ENCODE measurements at places on chromosomes 7 and 10.

DNA sequence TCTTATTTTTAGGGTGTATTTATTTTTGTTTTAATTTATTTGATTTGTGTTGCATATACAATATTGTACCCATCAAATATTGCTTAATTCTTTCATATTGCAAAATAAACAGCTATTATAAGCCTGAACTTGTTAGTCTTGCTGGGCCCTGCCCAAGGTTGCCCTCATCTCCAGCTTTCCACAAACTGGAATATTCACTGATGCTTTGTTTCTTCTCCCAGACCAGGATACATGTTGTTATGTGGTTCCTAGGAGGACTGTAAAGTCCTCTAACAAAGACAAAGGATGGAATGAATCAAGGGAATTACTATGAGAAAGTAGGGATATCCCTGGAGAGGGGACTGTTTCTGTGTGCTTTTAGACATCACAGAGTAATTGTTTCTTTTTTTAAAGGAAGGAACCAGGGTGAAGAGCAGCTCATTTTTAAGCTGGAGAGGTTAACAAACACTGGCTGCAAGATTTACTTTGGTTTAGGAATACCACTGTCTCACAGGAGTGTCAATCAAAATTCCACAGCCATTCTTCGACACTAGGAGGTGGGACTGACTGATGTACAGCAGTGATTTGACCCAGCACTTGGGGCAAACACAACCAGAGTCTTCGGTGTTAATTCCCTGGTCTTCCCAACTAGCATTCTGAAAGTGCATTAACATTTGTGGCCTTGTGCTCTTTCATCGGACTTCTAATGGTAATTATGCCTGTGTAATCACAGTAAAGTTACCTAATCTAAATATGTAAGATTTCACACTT is 14.8 kb upstream of the CD36 start:
- no peak for DNase-seq

DNA sequence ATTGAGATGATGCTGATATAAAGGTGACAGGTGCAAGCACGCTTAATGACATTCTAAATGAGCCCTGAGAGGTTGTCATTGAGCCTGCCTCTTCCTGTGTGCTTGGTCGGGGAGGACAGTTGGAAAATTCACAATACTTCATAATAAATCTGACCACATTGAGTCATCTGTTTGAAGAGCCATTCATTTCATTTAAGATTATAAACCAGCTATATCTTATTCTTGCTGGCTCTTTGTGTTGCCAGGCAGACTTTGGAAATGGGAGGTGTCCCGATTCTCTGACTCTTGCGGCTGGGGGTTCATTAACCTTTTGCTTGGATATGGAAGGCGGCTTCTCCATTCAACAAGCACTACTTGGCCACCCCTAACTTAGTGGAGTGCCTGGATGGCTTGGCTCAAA is 198.2 kb downstream of the FANK1 start:
- no peak for DNase-seq

DNA sequence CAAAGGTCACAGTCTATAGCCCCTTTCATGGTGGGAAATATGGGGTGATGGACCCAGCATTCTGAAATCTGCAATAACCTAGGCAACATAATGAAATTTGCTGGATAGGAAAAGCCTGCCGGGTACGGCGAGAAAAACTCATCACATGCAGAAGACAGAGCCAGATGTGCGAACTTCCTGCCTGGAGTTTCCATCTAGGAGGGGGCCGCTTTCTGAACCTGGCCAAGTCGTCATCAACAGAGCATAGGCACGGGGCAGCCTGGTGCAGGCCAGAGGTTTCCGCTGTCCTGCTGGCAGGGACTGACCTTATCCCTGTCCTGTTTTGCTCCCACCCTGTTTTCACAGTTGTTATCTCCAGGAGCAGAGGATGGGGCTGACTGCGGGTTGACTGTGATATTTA is 27.4 kb downstream of the CCDC3 start:
- no peak for DNase-seq

- no peak for DNase-seq
Measured at GRCh38 chr10:22976534-22976933, 48.7 kb downstream of the ARMC3 start.

GRCh38 chr10:74000892-74001669 is 3.2 kb downstream of the VCL start:
- no peak for DNase-seq

DNA sequence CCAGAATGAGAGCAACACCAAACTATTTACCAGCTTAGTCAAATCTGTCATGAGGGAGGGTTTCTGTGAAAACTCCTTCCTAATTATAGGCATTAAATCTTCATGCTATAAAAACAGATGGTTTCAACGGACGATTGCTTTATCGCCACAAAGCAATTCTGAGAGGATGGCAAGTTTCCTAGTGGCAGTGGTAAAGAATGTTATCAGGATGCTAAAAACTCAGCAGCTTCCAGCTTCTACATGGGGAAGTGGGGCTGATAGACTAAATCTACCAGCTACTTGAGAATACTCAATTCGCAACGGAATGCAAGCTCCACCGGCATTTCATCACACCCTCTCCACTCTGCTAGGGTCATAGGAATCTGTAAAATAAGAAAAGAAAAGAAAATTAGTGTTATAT is 41.8 kb downstream of the JCAD start:
- no peak for DNase-seq

- no peak for DNase-seq
Measured at GRCh38 chr10:69097729-69098128, 9.8 kb downstream of the SRGN start.

GRCh38 chr7:37511915-37512314 is 63.3 kb upstream of the ELMO1 start:
- DNase-seq = no peak

- DNase-seq = no peak
Measured at GRCh38 chr7:134630893-134631292, 15.8 kb upstream of the BPGM start.

DNA sequence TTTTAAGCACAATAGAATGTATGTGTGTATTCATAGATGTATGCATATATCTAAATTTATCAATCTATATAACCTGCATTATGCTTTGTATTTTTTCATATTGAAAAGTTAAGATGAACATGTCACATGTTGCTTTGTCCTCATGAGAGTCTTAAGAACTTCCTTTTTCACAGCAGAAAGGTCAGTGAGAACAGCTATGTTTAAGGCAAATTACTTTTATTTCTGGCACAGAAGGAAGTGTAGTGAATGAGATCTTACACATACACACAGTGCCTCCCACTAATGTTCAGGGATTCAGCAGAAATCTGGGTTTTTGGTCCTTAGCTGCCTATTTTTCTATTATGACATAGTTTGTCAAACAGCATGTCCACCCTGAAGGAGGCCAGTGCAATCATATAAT is 134.8 kb downstream of the TMEM26 start:
- no peak for DNase-seq

- DNase-seq = no peak
Measured at GRCh38 chr10:87836098-87836497, 18.1 kb upstream of the ATAD1 start.

DNA sequence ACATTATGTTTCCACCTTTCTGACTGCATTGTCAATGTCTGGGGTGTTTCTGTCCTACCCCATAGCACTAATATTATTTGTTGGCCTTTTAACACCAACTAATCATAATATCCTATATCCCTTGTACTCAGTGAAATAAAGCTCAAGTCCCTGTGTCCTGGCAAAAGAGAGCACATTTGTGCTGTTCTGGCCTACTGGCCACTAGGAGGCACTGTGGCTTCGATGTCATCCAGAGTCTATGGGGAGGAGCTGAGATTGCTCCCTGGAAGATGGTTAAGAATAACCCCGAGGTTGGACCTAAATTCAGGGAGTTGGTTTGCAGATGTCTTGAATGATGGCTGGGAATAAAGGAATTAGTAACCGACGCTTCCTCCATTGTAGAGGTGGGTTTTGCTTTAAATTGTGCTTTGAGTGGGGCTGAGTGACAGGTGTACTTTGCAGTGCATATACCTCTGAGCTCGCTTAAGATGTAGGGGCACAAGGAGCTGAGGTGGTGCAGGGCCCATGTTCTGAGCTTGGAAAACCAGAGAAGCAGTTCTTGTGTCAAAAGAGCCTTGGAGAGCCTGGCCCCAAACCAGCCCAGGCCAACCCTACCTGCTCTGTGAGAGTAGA is 191.2 kb upstream of the PRSS1 start:
- DNase-seq = peak; percentile 47

DNA sequence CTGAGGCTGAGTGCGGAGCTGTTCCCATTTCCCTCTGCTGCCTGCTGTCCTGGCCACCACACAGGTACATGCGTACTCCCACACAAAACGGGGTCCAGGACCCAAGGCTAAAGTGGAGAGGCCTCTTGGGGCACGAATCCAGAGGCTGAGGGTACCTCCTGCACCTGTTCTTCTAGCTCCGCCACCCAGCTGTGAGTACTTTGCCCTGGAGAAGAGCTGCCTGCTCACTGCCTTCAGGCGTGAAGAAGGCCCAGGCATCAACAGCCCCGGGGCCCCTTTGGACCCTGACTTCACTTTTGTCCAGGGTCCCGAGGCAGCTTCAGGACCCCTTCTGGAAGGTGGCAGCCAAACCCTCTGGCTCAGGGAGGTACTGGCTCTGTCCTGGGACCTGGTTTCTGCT is 88.6 kb downstream of the HIF1AN start:
- no peak for DNase-seq

DNA sequence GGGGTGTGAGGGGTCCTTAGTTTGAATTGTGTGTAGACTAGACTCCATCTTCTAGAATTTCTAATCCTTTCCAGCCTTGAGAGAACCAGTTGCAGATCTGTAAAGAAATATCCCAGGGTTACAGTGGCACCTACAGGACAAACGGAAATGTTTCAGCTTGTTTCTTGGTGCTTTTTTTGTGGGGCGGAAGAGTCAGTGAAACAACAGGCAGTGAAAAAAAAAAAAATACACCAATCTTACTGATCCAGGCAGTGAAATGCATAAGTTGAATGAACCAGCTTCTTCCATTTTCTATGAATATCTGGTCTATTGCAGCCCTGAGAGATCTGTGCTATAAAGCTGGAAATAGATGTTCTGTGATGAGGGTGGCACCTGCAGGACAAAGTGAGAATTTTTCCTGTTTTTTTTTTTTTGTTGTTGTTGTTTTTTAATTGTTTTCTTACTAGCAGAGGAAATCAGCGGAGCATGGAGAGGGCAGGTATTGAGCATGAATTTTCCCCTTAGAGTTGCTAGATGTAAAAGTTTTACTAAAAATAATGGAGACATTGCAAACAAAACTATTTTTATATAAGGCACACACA is 81.9 kb upstream of the DYNC1I1 start:
- peak; percentile 29 for DNase-seq

- DNase-seq = no peak
Measured at GRCh38 chr10:133226251-133226808, 3.7 kb upstream of the UTF1 start.

GRCh38 chr7:67738958-67739357 is 742.3 kb downstream of the TYW1 start:
- no peak for DNase-seq

- DNase-seq = no peak
Measured at GRCh38 chr10:70255329-70256299, 22.4 kb upstream of the PPA1 start.

- no peak for DNase-seq
Measured at GRCh38 chr10:14356921-14357320, 26.2 kb upstream of the FRMD4A start.

- DNase-seq = no peak
Measured at GRCh38 chr10:52571516-52572182, 200.9 kb downstream of the MBL2 start.

DNA sequence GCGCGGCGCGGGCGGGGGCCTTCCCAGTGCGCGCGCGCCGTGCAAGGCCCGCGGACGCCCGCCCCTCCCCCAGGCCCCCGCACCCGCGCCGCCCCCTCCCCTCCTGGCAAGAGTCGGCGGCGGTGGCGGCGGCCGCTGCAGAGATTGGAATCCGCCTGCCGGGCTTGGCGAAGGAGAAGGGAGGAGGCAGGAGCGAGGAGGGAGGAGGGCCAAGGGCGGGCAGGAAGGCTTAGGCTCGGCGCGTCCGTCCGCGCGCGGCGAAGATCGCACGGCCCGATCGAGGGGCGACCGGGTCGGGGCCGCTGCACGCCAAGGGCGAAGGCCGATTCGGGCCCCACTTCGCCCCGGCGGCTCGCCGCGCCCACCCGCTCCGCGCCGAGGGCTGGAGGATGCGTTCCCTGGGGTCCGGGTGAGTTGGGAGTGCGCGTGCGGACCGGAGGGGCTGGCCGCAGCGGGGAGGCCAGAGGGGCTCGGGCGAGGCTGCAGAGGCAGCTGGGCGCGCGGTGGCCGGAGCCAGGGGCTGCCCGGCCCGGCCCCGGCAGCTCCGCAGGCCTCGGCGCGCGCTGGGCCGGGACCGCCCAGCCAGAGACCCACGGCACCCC is at the start of gene BMPR1A:
Gene BMPR1A (plus strand): TSS at position 109 of the 602 bp plus-strand sequence. CDS start 119,400 bp downstream, outside the sequence.
- peak; percentile 76 for DNase-seq

DNA sequence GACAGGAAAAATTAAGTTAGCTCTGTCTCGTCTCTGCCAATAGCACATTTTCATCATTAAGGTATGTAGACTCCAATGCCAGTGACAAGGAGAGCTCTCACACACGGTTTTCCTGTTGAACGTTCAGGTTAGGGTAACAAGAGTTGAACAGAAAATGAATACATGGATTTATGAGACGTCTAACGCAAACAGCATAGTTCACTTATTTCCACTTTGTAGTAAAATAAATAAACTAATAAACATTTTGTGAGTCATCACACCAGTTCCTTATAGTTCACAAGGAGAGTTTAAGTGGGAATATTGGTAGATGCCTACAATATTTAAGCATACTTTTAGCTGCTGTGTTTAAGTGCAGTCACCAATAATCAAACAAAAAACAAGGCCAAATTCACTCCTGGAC is 21.1 kb downstream of the DRGX start:
- DNase-seq = no peak

- no peak for DNase-seq
Measured at GRCh38 chr7:9091282-9091681, 657.9 kb downstream of the NXPH1 start.

GRCh38 chr7:98225913-98226614 is 14.8 kb downstream of the BHLHA15 start:
- no peak for DNase-seq

DNA sequence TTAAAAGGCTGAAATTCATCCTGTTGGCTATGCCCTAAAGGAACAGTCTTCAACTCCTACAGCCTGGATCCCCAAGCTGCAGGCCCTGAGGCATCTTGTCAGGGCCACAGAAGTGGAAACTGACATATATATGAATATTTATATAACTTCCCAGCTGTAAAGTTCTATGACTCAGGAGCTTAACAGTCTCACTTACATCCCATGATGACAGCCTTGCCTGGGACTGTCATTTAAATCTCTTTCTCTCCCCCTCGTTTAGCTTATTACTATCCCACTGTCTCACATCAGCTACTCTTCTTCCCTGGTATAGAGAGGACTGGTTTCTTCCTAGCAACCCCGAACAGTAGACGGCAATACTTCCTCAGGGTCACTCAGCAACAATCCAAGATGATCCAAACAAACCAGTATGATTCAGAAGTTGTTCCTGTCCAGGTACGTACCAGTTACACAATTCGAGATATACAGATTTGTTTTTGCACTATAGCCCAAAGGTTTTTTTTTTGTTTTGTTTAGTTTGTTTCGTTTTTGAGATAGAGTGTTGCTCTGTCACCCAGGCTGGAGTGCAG is 22.7 kb downstream of the KIAA1549 start:
- no peak for DNase-seq

DNA sequence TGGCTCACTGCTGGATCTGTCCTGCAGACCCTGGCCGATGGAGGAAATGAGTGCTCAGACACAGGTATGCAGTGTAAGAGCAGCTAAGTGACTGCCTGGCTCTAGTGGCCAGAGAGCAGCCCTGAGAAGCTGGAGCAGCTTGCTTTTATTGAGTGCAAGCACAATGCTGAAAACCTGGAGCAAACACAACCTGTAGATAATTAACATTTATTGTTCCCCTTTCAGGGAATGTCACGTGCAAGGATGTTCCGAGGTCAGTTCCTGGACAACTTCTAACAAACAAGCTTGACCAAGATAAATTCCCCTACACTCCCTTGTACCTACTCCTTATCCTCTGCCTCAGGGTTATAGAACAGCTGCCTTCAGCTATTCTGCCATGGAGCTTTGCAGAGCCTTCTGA is 31.3 kb downstream of the DDC start:
- no peak for DNase-seq
